Astrocyte of the spinal cord (primary cell): ENCODE measurements at places on chromosomes 5 and 9.

GRCh38 chr9:136086951-136087740, 7.9 kb downstream of the NACC2 start:
- no peak for DNase-seq

- DNase-seq, result no peak
Observed at GRCh38 chr9:68894502-68894901, 119.4 kb downstream of the PRKACG start.

DNA sequence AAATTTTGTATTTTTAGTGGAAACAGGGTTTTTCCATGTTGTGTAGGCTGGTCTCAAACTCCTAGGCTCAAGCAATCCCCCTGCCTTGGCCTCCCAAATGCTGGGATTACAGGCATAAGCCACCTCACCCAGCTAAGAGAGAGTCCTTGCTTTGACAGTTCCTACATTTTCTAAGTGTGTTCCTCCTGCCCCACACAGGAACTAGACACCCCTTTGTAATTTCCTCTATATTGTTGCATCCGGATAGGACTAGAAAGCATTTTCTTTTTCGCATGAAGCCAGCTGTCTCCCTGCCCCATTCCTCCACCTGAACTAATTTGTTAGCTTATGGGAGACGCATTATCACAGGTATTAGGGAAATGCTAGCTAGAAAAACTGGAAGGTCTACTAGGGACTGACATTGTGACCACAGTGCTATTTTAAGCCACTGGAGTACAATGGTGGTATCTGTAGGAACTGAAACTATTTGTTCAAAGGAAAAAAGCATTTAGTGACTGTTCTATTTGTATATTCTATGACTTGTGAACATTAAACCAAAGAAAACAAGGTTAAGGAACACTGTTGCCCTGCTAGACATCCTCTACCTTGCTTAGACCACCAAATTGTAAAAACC, 214.1 kb downstream of the SMARCA2 start:
- no peak for DNase-seq

DNA sequence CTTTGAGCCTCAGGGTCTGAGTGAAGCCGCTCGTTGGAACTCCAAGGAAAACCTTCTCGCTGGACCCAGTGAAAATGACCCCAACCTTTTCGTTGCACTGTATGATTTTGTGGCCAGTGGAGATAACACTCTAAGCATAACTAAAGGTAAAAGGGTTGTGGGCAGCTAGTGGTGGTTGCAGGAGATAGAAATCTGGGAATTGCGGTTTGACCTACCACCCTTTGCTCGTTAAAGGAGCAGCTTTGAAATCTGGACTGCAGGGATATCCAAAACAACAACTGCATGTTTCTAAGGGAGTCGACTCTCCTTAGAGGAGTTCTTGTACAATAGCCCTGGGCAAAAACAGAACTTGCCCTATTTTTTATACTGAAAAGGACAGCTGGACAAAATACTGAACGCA, 19.0 kb downstream of the ABL1 start:
- no peak for DNase-seq

- DNase-seq, result no peak
Observed at GRCh38 chr9:99978221-99978620, 71.8 kb downstream of the STX17 start.

DNA sequence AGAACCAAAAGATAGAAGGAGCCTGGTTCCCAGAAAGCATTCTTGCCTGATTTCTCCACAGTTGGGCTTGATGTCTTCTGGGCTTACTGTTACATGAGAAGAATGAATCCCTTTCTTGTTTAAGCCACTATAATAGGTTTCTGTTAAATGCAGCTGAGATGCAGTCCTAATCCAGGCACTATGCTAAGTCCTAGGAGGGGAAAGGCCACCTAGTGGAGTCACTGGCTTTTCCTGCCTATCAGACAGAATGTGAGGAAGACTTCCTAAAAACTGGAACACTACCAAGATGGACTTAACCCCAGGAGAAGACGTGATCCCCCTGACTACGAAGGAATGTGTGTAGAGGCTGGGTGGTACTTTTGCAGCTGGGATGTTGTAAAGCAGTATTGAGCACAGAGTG, 34.3 kb upstream of the FSD1L start:
- peak; percentile 44 for DNase-seq

GRCh38 chr5:55701462-55702103, 10.5 kb downstream of the SLC38A9 start:
- DNase-seq, result no peak

GRCh38 chr9:35232867-35233544, 71.2 kb downstream of the UNC13B start:
- DNase-seq, result no peak

DNA sequence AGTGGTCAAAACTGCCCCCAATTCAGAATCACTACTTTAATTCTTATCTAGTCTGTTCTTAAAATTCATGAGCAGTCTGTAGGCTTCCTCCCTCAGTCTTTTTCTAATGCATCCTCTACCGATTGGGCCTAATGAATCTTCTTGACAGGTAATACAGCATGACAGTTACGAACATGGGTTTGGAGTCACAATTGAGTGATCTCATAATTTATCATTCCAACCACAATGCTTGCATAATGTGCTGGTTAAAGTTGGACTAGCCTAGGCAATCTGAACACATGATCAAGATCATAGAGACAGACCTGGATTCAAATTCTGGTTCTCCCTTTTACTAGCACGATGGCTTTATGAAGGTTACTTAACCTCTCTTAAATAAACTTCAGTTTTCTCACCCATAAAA, 33.1 kb upstream of the SETD9 start:
- no peak for DNase-seq

DNA sequence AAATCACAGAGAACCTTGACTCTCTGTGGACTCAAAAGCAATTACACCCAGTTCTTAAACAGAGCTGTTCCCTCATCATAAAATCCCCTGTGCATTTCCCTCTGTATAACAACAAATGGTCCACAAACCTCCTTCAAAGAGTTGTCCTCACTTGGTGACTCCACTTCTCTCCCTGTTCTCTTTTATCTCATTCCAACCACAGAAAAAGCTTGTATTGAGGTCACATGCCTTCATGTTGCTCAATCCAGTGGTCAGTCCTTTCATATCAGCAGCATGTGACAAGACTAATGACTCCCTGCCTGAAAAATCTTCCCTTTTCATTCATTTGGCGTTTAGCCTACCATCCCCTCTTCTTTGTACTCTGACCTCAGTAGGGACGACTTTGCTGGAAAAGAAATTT, 158.0 kb downstream of the DEPDC1B start:
- peak; percentile 73 for DNase-seq
